ENCODE measurements at places on chromosomes 1 and 21.

DNA sequence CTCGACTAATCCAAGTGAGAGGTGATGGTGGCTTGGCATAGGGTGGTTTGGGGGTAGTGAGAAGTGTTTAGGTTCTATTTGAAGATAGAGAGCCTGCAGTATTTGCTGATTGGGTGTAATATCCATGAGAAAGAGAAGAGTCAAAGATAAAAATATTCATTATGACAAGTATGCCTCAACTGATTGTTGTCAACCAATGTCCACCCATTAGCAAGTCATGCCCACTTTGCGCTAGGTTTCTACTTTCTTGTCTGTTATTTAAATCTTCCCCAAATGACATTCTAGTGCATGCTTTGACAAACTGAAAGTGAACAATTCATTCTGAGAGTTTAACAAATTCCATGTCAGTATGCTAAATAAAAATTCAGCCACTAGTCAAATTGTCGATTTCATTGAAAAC is 3.8 kb upstream of the XCL1 start:
- DNase-seq: no peak

- DNase-seq: no peak
Observed at GRCh38 chr21:42570841-42571387, 57.3 kb downstream of the SLC37A1 start.

DNA sequence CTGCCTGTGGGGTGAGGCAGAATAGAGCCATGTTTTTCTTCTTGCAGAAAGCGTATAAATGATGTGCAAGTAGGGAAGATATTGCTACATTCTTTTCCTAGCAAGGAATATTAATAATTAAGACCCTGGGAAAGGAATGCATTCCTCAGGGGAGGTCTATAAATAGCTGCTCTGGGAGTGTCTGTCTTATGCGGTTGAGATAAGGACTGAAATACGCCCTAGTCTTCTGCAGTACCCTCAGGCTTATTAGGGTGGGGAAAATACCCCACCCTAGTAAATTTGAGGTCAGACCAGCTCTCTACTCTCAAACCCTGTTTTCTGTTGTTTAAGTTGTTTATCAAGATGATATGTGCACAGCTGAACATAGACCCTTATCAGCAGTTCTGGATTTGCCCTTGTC is 155.9 kb upstream of the HMCN1 start:
- DNase-seq: no peak

GRCh38 chr21:35470522-35470921 is 421.4 kb upstream of the RUNX1 start:
- peak; percentile 28 for DNase-seq

DNA sequence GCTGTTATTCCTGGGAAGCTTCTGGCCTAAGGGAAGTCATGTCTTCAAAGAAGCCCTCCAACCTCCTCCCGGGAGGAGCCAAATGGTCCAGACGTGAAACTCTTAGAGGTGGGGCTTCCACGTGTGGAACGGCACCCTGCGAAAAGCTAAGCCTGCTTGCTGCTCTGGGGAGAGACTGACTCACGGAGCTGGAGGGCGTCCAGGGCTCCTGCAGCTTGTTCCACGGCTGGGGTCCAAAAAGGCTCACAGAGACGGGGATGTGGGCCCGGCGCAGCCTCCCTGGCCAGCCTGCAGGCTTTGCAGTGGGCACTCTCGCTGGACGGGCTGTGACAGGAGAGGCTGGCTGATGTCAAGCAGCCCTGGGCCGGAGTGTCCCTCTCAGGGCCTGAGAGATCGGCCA is 105.1 kb downstream of the COLGALT2 start:
- no peak for DNase-seq

- DNase-seq: no peak
Observed at GRCh38 chr1:69403756-69404320, 163.9 kb upstream of the LRRC7 start.

DNA sequence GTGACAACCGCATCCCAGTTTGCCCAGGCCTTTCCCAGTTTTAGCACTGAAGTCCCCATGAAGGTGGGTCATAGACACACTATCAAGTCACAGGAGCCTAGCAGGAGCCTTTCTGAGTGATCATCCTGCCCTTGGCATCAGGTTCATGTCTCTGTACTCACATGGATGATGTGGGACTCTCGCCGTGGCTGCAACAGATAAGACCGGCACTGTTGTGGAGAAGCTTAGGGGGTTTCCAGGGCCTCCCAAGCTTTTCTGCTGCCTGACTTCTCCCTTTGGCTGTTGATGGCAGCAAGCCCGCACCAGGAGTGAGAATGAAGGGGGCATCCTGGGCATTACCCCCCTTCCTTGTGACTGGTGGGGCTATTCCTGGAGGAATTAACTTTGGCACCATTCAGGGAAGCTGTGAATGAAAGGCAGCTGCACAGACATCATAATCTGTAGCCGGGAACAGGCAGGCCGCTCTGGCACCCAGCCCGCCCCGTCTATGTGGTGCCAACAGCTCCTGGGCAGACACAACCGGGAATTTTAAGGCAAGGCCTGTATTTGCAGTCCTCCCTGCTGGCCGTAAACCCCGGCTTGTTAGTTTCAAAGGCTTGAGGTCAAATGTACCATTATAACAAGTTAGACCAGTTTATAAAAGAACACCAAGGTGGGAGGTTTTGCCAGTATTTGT is 148.6 kb downstream of the HUNK start:
- DNase-seq: no peak

- DNase-seq: no peak
Observed at GRCh38 chr1:195866091-195866780, 742.0 kb downstream of the KCNT2 start.

- DNase-seq: no peak
Observed at GRCh38 chr1:59237900-59238299, 59.0 kb upstream of the FGGY start.

- DNase-seq: no peak
Observed at GRCh38 chr1:159084152-159084551, 7.6 kb upstream of the AIM2 start.

GRCh38 chr21:26965907-26966581 is 844 bp downstream of the ADAMTS5 start:
- no peak for DNase-seq

GRCh38 chr1:109877317-109877771 is 33.3 kb upstream of the CSF1 start:
- DNase-seq: peak; percentile 76

DNA sequence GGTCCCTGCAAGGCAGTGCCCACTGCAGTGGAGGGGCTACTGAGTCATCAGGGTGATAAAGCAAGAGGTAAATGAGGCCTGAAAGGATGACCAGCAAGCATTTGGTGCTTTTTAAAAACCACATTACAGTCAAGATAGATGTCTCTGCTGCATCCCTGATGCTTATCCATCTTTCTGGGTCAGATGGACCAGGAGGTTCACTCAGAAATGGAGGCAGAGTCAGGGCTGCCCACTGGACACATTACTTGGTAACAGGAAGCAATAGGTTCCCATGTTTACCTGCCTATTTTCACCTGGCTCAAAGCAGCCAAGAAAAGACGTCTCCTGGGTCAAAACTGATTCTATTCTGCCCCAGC is 3.6 kb downstream of the SPATA46 start:
- no peak for DNase-seq

GRCh38 chr1:175904808-175905207 is 161.4 kb upstream of the TNR start:
- no peak for DNase-seq

- DNase-seq: no peak
Observed at GRCh38 chr1:93587354-93587753, 94.3 kb downstream of the BCAR3 start.

DNA sequence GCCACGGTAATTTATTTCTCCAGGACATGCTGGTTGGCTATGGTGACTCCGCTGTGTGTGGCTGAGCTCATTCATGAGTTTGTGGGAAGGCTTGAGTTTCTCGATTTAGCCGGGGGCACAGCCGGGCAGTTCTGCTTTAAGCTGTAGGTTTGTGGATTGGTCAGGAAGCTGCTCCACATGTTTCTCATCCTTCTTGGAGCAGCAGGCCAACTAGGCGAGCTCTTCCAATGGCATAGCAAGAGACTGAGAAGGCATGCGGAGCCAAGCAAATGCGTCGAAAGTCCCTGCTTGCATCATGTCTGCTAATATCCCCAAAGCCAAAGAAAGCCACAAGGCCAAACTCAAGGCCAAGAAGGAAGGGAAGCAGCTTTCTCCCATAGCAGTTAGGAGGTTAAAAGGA is 71.6 kb upstream of the GREM2 start:
- no peak for DNase-seq

DNA sequence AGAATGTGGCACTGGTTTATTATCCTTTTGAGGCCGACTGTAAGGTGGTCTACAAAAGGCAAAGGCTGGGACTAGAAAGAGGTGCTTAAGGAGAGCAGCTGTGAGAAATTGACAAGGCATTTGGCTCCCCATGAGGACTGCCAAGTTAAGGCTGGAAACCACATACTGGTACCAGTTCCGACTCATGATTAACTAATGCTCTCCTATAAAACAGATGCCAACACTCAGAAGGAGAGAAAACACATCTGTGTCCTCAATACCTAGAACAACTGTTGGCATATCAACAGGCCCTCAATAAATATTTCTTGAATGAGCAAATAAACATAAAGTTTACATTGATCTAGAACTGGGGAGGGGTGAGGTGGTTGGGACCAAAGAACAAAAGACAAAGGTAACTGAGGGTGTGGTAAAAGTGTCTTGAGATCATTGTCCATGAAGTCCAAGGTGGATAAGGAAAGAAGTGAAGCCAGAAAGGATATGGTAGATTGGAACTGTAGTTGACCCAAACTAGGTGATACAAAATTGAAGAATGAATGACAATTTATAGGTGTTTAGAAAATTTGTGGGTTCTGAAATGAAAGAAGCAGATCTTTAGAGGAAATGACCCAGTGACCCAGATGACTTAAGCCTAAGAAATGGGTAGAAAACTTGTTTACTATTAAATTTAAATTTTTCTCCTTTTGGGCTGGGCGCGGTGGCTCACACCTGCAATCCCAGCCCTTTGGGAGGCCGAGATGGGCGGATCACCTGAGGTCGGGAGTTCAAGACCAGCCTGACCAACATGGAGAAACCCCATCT is 16.9 kb upstream of the MCL1 start:
- no peak for DNase-seq

GRCh38 chr1:170666541-170667254 is 2.8 kb downstream of the PRRX1 start:
- DNase-seq: no peak

GRCh38 chr1:25990702-25991395 is 7.0 kb downstream of the PAFAH2 start:
- no peak for DNase-seq

DNA sequence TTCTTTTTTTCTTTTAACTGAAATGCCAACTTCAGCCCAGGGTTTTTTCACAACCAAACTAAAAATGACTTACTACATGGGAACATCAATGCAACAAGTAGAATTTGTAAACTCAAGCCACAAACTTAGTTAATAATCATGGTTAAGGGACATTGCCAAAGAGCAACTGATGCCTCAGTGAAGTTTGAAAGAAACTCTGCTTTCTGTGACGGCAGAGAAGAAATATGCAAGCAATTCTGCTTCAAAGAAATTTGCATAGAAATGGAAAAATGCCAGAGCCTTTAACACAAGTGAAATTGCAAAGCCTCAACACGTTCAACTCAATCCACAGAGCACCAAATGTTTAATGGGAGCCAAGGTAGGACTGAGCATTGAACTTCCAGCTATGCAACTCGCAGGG is 5.0 kb upstream of the CHD5 start:
- DNase-seq: no peak

GRCh38 chr1:169676001-169676400 is 35.4 kb downstream of the SELL start:
- DNase-seq: no peak

GRCh38 chr1:228515200-228515834 is 28.1 kb downstream of the RNF187 start:
- DNase-seq: no peak

DNA sequence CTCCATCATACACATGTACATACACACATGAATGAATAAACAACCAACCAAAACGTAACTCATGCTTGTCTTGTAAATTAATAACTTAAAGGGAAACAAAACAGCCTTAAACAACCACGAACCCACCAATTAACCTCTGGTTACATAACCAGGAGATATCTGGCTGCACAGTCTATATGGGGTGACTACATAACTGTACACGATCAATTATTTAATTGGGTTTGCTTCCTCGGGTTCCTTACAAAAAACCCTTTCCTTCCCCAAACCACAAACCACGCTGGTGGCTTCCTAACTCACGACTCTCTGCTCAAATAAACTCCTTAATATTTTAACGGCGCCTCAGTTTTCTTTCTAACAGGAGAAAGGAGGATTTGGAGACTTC is 744 bp downstream of the ZNF670 start:
- no peak for DNase-seq

DNA sequence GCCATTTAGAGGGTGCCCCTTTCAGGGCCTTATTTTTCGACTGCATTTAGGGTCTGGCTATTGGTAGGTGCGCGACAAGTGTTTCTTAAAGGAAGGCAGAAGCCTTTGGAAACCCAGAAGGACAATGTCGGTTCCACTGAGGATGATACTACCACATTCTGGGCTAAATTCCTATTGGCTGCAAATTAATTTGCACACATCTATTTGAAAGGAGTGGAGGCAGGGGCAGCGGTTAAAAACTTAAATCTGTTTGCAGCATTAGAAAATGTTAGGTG is 1.1 kb downstream of the PATJ start:
- no peak for DNase-seq

DNA sequence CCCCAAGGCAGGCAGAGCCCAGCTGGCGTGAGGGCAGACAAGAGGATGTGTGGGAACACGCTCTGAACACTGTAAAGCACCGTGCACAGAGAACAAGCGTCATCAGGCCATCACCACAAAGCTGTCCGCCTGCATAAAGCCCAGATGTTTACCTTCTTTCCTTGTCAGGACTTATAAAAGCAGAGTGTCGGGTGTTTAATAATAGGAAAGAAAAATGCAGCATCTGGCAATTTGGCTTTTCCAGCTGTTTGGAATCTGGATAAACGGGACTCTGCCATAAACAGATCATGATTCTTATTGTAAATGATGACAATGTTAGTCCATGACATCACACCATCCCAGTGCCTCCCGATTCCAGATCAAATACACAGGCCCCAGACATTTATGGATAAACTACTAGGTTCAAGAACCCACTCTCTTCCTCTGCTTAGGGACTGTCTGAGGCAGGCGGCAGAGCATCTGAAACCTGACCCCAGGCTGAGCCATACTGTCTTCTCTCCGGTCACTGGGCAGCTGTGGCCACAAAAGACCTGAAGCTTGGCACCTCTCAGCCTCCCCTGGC is 4.2 kb downstream of the GLIS1 start:
- DNase-seq: no peak

DNA sequence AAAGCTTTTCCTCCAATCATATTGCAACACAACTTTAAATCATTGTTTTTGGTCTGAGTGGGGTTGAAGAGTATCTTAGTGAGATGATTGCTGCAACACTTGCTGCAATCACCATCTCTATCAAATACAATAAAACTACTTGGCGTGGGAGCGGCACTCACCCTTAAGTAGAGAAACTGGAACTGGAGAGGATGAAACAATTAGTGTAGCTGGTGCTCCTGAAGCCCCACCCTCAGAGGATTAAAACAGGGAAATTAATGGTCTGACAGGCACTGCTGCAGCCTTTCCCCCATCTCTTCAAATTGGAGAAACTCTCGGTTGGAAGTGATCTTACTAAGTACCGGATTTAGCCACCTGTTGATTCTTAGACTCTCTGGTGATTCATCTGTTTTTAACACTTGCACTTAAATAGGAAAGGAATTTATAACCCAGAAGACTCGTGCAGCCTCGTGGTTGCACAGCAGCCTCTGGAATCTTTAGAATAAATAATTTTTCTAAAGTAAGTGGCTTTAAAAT is 80.5 kb upstream of the KIF26B start:
- DNase-seq: no peak

All from iPS DF 19.7 (cell line).